Pancreas (tissue), 10 donors: ENCODE measurements at places on chromosomes 1 and 21. TPM values are rescaled to one million over a fixed set of nuclear protein-coding genes. Genes with fewer than 3 reads are reported as not detected.

CATSPERE gene
- total RNA-seq, result 0.87 TPM

- DNase-seq, result no peak
Observed at GRCh38 chr1:88276163-88276562, 407.9 kb upstream of the PKN2 start.

- peak; percentile 82 for DNase-seq
Observed at GRCh38 chr1:21537511-21537931, 28.3 kb downstream of the ALPL start.

DNA sequence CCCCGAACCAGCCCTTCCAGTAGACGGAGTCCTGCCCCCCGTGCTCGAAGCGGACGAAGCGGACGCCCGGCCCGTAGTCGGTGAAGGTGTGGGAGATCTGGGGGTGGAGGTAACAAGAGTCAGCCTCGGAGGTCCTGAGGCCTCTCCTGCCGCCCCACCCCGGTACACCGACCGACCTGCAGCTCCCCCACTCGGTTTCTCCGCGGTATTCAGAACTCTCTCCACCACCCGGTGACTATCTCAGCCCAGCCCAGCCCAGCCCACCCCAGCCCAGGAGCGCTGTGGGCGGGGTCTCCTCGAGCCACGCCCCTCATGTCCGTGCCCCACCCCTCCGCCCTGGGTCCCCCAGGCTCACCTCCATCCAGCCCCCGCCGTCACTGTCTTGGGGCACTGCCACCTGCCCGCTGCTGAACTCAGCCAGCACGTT is 5.5 kb downstream of the FBXO2 start:
- no peak for DNase-seq

PADI2 gene
- total RNA-seq, result 0.98 TPM

FCGR3B gene
- 0.22 TPM for total RNA-seq

DNA sequence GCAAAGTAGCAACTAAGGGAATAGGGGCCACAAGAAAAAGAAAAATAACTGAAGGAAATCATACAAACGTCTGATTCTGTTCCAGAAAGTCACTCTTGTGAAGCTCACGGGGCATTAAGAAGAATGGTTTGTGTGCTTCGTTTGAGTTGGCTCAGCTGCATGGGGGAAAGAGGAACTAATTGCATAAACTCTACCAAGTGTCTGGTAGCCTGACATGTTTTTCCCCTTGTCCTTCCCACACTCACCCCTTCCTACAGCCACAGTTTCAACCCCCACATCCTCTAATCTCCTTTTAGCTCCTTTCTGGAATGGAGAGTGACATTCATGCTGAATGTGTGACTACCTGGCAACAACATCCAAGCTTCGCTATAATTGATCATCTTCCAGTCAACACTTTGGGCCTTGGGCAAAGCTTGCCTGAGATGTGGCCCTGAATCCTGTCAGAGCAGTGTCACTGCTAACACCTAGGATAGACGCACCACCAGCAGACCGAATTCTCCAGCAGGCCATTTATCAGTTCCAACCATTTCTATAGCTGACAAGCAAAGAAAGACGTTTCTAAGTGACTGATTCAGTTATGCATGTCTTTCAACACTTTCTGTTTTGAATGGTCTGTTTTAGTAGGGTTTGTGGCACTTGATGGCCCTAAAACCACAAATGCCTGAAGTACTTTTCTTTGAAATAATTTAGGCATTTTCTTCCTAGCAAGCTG is 439.6 kb downstream of the TTLL7 start:
- DNase-seq, result no peak

YOD1 gene
- total RNA-seq, result 4.0 TPM

DNA sequence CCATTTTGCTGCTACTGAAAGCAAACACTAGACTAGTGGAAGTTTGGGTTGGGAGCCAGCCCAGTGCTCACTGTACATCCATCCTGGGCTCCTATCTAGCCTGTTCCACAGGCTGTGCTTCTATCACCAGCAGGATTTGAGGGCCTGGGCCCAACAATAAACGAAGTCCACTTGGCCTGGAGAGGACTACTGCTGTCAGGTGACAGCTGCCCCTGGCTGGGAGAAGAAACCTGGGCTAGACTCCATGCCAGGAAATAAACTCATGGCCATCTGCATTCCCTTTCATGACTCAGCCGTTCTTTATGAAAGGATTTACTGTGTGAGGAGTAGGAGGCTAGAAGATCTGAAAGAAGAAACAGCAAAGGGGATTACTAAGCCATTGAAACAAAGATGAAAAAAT is 35.5 kb downstream of the COLGALT2 start:
- DNase-seq, result peak; percentile 59

AGMAT gene
- total RNA-seq, result 0.53 TPM

DNA sequence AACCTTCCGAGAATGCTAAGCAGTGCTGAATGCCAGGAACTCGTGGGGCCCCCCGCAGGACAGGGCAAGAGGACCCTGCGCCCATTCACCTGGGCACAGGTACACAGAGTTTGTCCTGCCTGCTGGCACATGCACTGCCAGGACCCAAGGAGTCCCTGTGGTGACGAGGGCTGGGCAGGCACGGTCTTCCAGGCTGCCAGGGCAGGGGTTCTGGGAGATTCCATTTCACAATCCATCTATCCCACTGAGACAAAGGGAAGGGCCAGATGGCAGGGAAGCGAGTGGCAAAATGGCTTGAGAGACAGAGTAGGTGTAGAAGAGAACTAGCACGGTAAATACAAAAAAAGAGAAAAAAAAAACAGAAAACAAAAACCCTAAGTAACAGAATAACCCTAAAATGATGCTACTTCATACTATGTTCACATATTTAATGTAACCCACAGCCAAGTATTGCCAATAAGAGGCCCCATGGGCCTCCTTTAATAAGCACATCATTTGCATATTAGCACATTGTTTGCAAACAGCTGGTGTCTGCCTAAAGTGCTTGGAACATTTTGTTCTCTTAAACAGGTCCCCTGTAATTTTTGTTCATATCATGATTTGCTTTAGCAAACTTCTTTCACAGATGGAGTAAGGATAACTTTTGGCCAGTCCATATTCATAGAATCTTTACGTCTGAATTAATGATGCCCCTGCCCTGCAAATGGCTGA is 83.8 kb downstream of the STUM start:
- no peak for DNase-seq

GRCh38 chr1:57363165-57363564 is 60.7 kb downstream of the DAB1 start:
- no peak for DNase-seq

DNA sequence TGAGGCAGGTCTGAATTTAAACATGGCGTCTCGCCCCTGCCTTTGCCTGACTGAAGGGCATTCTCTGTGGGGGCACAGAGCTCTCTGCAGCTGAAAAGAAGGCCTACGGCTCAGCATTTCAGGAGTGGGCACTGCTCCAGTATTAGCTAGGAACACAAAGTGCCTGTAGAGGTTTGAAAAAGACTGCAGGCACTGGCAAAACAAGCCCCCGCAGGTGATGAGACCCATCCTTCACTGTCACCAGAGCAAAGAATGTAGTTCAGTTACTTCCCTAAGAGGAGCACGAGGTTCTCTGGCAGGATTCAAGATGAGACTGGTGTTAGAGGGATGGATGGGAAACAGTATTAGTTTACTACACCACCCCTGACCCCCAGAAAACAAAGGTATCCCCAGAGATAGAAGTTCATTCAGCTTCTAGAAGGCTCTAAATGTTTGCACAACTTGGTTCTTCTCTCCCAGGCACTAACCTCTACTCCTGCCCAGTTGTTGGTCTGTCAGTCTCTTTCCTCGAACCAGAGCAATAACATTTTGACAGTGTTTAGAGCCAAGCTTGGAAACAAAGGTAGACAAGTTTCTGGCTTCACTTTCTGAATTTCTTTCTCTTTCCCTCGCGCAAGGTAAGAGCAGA is 101.9 kb upstream of the KCNE2 start:
- no peak for DNase-seq

- no peak for DNase-seq
Observed at GRCh38 chr1:70819785-70820184, 227.8 kb downstream of the PTGER3 start.

DNA sequence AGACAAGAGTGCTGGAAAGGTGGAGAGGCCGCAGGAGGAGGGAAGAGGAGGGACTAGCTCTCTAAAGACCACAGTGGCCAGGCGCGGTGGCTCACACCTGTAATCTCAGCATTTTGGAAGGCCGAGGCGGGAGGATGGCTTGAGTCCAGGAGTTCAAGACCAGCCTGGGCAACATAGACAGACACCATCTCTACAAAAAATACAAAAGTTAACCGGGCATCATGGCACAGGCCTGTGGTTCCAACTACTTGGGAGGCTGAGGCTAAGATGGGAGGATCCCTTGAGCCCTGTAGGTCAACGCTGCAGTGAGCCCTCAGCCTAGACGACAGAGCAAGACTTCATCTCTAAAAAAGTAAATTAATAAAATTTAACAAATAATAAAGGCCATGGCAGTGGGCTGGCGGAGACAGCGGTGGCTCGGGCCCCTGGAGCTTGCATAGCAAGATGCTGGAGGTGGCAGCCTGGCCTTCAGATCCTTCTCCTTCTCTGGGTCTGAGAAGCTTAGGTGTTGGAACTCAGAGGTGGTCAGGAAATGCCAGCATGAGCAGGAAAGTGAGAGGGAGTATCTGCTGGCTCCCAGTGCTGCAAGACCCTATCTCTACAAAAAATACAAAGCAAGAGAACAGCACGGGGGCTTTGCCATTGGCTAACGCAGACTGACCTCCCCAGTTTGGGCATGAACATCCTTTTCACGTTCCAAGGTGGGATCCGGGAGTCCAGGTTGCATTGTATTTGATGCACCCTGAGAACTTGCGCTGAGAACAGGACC is 10.7 kb downstream of the WNT3A start:
- DNase-seq, result no peak

DNA sequence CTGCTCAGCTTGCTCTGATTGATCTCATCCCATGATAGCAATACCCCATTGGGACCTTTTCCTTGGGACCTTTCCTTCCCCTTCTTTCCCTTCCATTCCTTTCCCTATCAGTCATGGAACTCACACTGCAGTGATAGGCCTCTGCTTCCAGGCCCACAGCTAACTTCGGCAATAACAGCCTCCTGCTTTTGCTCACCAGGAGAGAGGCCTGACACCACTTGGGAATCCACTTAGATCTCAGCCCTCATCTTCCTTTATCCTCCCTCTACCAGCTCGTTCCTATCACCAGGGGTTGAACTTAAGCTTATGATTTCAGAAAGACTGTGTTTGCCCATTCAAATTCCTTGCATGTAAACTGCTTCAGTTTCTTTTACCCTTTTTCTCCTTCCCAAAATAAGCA is 11.0 kb upstream of the TIPRL start:
- no peak for DNase-seq

OR2M3 gene
- total RNA-seq, result not detected

LPAR3 gene
- 19.5 TPM for total RNA-seq

DNA sequence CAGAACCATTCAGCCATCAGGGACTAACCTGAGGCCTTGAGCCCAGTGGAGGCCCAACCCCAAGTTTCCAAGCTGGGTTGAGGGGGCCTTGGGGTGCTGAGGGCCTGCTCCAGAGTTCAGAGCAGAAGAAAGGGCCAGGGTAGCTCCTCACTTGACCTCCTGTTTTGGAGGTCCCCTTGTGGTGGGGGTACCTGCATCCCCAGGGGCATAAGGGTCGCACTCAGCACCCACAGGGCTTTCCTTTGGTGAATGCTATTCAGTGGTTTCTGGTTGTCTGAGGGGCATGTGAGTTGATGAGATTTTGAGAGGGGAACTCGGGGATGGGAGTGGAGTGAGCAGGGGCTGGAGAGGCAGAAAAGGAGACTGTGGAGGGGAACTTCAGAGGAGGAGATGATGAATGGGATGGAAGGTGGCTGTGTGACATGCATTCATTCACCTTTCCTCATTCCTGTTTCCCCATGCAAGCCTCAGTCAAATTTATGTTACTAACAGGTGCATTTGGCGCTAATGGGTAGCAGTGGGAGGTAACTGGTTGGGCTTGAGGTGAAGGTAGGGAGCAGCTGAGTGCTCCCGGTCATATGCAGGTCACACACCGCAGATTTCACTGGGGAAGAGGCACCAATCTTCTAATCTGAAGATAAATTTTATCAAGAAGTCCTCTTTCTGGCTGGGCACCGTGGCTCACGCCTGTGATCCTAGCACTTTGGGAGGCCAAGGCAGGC is 50.4 kb downstream of the TEX35 start:
- DNase-seq, result no peak

- no peak for DNase-seq
Observed at GRCh38 chr1:216616425-216616824, 106.8 kb downstream of the ESRRG start.

DNA sequence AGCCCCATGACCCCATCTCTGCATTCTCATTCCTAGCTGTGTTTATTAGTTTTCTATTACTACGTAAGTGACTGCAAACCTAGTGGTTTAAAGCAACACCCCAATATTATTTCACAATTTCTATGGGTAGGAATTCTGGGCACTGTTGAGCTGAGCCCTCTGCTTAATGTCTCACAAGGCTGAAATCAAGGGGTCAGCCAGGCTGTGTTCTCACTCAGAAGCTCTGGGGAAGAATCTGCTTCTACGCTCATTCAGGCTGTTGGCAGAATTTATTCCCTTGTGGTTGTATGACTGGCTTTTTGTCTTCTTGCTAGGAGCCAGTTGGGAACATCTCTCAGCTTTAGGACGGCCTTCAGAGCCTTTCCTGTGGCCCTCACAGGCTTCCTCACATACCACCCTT is 181.0 kb downstream of the GIPC2 start:
- DNase-seq, result no peak

GRCh38 chr1:231616667-231617066 is 9.9 kb upstream of the DISC1 start:
- DNase-seq, result no peak

GRCh38 chr21:29024474-29025327 is at the start of gene USP16:
Gene USP16 (plus strand): TSS chr21:29024668. CDS start chr21:29027914, 3,246 bp downstream.
- DNase-seq, result peak; percentile 95

SMCP gene
- not detected for total RNA-seq

DNA sequence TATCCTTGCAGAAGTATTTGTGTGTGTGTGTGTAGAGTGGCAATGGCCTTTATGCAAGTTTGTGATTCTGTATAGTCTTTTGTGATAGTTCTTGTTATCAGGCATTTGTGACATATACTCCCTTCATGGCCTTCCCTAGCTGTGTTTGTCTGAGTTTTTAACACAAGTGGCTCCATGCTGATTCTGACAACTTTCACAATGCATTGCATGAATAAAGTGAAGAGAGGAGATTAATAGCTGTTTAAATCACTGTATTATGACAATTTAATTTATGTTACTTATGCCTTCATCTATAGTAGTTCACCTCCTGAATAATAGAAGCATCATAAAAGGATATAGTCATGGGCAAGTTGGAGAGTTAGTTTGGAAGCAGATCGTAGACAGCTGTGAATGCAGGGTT is 17.2 kb upstream of the MCOLN3 start:
- DNase-seq, result no peak

DNA sequence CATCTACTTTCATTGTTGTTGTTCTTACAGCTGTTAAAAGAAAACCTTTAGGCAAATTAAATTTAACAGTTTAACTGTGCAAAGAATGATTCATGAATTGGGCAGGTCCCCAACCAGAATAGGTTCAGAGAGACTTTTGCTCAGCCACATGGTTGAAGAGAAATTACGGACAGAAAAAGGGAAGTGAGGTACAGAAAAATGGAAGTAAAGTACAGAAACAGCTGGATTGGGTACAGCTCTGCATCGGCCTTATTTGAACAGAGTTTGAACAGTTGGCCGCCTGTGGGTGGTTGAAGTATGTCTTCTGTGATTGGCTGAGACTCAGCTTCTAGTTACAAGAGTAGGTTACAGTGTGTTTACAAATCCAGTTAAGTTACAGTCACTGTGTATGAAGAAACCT is 210.1 kb downstream of the FGGY start:
- DNase-seq, result no peak
